ENCODE measurements at places on chromosomes 12 and 14.
A peak's percentile ranks its signal among the peaks of the same experiment; 100 is the strongest.

DNA sequence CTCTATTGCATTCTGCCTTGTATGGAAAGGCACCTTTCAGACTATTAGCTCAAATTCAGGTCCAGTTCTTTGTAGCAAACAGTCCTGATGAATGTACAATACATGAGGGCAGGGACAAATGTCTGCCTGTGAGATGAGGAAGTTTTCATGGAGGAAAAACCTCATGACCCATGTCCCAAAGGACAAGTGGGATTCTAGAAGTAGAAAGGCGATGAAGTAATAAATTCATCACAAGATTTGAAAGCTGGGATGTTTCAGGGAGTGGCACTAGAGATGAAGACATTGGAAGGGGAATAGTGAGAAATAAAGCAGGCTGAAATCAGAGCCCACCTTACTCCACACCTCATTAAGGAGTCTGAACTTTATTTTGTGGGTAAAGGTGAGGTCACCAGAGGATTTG lies 4.2 kb downstream of the CORO1C start:
- no peak for DNase-seq

DNA sequence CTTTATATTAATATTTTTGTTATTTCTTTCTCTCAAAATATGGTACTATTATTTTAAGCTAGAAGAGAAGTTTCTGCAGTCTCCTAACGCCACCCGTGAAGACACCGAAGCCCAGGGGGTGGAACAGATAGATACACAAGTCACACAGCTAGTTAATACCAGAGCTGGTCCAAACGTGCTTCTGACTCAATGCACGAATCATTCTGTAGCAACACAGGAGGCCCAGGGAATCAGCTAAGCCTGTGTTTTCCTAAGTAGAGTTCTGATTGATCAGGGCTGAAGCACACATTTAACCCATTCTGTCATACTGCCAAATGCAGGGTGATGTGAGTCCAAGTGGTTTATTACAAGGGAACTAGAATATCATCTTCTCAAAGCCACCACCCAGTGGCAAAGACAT lies 116.9 kb upstream of the PWP1 start:
- DNase-seq, result no peak

- no peak for DNase-seq
Measured at GRCh38 chr12:91778938-91779400, 366.7 kb downstream of the BTG1 start.

DNA sequence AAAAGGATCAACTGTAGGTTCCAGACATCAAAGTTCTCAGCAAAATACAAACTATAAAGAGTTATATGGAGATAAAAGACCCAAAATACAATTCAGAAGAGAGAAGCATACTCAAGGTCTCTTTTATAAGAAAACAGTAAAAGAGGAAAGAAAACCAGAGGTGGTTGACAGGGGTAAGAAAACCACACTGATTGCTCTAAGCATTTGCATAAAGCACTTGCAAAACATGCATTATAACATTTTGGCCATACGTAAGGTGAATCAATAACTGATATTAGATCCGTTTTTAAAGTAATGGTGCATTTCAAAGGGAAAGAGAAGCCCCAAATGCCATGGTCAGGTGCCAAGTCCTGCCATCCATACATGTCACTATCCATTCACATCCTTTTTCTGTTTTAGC lies 5.9 kb downstream of the DDHD1 start:
- DNase-seq, result no peak

DNA sequence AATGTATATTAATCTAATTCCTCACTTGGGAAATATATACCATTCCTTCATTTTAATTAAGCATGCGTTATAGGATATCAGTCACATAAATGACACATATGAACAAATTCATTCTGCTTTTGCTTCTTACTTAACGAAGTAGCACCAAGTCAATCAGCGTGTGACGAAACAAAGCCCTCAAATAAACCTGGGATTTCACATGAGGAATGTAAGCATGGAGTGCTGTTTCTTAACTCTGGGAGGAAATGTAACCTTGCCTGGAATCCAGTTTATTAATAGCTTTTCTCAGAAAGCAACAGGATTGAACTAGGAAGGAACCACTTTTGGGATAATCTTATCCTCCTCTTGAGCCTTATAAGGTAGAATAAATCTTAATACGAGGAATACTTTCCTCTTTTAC lies 72.0 kb downstream of the NIN start:
- DNase-seq, result no peak

- no peak for DNase-seq
Measured at GRCh38 chr14:69315301-69315700, 55.3 kb downstream of the GALNT16 start.

DNA sequence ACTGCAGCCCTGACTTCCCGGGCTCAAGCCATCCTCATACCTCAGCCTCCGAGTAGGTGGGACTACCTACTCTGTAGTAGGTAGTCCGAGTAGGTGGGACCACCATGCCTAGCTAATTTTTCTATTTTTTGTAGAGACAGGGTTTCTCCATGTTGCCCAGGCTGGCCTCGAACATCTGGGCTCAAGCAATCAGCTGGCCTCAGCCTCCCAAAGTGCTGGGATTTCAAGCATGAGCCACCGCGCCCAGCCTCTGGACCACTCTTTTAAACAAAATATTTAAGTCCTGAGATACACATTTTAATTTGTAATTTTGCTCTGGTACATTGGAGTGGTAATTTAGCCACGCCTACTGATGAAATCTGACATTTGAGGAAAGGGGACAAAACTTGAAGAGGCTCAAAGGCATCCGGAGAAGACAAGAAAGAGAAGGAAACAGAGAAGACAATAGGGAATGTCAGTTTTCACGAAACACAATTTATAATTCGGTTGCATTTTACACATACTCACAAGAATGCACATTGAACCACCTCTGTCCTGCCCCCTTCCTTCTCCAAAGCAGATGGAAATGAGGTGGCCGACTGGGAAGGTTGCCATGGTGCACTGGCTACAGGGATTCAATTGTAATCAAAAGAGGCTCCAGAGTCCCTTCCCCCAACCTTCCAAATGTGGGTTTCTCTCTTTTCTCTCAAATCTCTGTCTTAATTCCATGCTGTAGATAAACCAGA lies 9.7 kb upstream of the TUBA1A start:
- peak; percentile 52 for DNase-seq

DNA sequence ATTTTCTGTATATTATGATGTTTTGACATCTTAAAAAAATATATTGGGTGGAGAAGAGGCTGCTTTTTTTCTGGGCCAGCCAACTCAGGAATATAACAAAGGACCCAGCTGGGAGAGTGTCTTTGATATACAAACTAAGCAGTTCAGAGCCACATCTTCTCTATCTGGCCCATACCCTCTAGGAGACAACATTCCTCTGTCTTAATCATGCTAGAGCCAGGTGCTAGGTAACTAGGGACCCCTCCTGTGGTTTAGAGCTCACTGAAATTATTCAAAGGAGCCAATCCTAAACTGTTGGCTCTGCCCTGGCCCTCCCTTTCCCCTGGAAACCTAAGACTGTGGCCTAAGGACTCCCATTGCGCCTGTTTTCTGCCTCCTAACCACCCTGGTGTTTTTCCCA lies 193.1 kb upstream of the DIO2 start:
- DNase-seq, result no peak

- DNase-seq, result no peak
Measured at GRCh38 chr14:65594153-65594881, 181.8 kb downstream of the FUT8 start.

DNA sequence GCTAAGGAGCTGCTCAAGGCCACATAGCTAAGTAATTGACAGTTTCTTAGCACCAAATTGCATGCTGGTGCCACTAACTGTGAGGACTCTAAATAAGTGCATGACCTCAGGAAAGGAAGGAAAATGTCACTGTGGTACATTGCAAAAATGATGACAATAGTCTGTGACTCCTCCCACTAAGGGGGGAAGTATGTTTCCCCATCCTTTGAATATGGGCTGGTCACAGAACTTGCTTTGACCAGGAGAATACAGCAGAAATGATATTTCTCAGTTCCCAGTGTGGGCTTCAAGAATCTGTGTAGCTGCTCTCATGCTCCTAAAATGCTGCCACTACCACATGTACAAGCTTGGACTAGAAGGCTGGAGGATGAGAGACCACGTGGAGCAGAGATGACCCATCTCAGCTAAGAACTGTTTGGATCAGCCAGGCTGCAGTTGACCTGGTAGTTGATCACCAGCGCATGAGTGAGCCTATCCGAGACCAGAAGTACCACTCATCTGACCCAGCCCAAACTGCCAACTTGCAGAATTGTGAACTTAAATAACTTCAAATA lies 42.2 kb upstream of the NOS1 start:
- no peak for DNase-seq

DNA sequence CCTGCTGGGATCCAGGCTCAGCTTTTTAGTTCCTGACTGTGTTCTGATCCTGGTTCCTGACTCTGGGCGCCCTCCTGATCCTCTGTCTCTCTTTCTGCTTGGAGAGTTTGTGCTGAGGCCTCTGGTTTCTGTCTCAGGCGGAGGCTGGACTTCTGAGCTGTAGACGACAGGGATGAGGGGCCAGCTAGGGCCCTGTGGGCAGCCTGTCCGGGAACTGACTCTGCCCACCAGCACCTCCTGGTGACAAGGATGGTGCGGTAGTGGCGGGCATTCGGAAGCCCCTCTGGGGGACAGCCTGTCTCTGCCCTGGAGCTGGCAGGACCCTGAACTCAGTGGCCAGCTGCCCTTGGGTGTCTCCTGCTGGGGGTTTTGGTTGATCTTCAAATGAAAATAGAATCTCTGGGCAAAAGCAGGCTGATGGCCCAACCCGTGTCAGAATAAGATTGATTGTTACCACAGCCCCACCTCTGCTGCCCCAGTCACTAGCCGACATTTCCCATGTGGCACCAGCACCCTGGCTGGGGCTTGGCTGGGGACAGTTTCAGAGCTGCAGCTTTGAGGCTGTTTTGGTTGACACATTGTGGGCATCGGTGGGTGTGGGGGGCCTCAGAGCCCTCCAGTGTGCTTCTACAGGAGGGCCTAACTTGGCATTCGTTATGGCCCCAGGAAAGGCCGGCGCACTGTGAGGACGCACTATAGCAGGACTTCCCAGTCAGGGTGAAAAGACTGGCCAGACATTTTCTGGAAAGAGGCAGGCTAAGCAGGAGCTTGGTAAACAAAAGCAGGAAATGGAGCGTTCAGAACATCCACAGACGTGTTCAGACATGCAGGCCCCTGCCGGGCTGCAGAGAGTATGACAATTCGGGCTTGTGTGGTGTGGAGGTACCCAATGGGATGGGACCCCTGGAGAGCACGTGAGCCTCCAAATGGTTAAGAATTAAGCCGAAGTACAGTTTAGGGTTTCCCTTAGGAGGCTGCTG lies 16.2 kb downstream of the KRT80 start:
- DNase-seq, result no peak

DNA sequence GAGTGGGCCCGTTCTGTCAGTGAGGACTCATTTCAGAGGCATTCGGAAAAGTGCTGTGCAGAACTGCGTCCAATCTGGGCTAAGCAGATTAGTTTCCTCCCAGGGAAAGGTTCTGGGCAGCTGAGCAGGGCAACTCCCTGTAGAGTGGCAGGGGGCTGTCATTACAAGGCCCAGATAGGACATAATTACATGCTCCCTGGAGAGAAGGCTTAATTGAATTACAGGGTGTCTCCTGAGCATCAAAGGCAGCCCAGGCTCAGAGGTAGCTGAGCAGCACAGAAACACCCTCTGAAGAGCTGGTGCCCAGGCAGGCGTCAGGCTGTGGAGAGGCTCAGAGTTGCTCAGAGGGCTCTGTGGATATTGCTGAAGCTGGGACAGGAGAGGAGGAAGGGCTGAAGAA lies 36.0 kb downstream of the SLC8A3 start:
- DNase-seq, result no peak

DNA sequence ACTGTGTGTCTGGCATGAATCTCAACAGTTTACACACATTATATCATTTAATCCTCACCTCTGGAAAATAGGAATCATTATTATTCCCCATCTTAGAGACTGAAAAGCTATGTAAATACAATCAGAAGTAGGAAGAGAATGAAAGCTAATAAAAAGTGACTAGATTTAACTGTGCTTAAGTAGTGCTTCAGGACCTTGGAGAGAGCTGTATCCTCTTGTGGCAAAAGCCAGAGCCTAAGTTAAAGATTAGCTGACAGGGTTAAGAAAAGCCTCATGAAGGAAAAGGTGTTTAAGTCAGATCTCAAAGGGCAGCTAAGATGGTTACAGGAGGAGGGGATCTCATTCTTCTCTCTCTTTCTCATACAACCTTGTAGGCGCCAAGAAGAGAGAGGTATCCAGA lies 65.3 kb upstream of the TMEM233 start:
- DNase-seq, result no peak

GRCh38 chr14:22303589-22304195 lies 285.3 kb downstream of the DAD1 start:
- DNase-seq, result no peak
